Type B pancreatic cell (in vitro differentiated cells): ENCODE measurements at places on chromosomes 3 and 15. TPM values are rescaled to one million over a fixed set of nuclear protein-coding genes. Genes with fewer than 3 reads are reported as not detected.

ASB7 gene
- 14.6 and 14.8 TPM in 2 replicates for total RNA-seq

DNA sequence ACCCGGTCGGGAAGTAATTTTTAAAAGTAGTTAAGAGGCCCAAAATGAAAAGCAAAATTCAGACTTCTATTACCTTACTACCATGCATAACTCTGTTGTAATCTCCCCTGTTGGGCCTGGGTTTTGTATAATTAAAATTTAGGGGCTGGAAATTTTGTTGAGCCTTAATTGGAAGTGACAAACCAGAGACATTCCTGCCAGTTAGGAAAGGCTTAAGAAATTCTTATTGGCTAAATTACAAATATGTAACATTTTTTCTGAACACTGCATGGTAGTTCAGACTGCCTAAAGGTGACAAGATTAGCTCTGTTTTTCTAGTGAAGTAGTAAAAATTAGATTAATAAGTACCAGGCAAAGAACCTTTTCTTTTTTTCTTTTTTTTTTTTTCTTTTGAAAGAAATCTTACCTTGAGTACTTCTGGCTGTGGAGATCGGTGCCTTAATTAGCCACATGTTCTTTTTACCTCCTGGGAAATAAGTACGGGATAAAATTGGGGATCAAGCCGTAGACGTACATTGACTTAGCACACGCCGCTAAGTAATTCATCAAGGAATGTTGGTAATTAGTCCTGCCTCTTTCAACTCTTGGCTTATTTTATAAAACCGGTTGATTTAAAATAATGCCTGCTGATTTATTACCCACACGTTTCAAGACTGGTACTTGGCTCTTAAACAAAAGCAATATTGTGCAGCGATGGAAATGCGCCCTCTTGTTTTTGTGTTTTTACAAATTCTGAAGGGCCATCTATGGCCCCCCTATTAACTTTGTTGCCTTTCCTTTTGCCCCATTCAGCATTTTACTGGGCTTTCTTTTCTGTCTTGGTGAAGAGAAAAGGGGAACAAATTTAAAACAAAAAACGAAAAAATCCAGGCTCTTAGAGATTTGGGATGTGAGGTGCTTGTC is 111.2 kb upstream of the SAMMSON start:
- no peak for DNase-seq
- no peak overlapping the region for H3K27ac ChIP-seq
- H3K4me1 ChIP-seq, result peaks cover 26% of the 10 kb centered on the region
- H3K4me3 ChIP-seq, result no peak overlapping the region

GRCh38 chr3:58462829-58463180 is 29.1 kb upstream of the KCTD6 start:
- DNase-seq, result no peak
- peaks cover 18% of the 10 kb centered on the region for H3K4me1 ChIP-seq
- H3K27me3 ChIP-seq, result no peaks in the 10 kb centered on the region
- H3K36me3 ChIP-seq, result no peaks in the 10 kb centered on the region

FANCD2OS gene
- not detected in 2 replicates for total RNA-seq

- peaks cover 65% of the 10 kb centered on the region for H3K4me1 ChIP-seq
- no peaks in the 10 kb centered on the region for H3K27me3 ChIP-seq
- no peak for DNase-seq
- no peak overlapping the region for H3K27ac ChIP-seq
- H3K36me3 ChIP-seq, result peaks cover 20% of the 10 kb centered on the region
Observed at GRCh38 chr15:101244889-101245668, 6.8 kb downstream of the CHSY1 start.

DNA sequence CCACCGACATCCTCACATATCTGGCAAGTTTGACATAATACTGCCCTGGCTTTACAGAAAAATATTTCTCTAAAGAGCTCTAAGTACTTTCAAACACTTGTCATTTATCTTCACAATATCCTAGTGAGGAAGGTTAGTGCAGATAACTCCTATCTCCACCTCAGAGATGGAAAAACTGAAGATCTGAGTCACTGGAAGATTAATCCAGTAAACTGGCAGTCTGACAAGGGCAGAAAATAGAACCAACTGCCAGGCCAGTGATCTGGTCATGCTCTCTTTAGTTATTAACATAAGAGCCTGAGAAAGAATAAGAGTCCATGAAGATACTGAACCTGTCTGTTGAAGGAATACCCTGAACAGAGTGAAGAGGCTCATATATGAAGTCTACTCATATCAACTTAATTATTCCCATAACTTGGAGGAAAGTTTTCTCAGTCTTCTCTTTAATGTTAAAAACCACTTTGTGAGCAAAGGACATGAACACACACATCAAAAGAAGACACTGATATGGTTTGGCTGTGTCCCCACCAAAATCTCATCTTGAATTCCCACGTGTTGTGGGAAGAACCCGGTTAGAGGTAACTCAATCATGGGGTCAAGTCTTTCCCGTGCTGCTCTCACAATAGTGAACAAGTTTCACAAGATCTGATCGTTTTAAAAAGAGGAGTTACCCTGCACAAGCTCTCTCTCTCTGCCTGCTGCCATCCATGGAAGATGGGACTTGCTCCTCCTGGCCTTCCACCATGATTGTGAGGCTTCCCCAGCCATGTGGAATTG is 61.4 kb downstream of the GOLIM4 start:
- H3K4me3 ChIP-seq, result no peak overlapping the region
- no peaks in the 10 kb centered on the region for H3K27me3 ChIP-seq
- peaks cover 3% of the 10 kb centered on the region for H3K4me1 ChIP-seq

CPN2 gene
- total RNA-seq, result not detected in 2 replicates

GRCh38 chr3:187648177-187648576 is 22.0 kb downstream of the SST start:
- no peak for DNase-seq
- peaks cover 50% of the 10 kb centered on the region for H3K27me3 ChIP-seq
- H3K36me3 ChIP-seq, result no peaks in the 10 kb centered on the region

DNA sequence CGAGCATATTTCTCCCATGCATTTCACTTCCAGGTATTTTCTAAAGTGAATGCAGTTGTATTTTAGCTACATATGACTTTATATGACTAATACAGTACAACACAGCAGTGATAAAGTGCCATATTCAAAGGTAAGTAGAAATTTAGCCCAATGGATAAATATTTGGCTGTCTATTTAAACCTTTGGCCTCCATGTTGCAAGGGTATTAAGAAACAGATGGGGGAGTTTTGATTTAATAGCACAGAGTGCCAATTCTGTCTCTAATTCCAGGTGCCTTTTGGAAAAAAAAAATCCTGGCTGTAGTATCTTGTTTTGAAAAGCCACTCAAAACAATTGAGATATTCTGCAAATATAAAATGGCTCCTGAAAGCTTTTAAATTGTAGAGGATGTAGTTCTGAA is 44.9 kb upstream of the SGO1 start:
- H3K4me3 ChIP-seq, result no peak overlapping the region
- no peaks in the 10 kb centered on the region for H3K27me3 ChIP-seq
- H3K27ac ChIP-seq, result no peak overlapping the region
- DNase-seq, result no peak
- H3K4me1 ChIP-seq, result peaks cover 1% of the 10 kb centered on the region
- no peaks in the 10 kb centered on the region for H3K36me3 ChIP-seq

CHCHD6 gene
- total RNA-seq, result 9.9 and 17.5 TPM in 2 replicates

DNA sequence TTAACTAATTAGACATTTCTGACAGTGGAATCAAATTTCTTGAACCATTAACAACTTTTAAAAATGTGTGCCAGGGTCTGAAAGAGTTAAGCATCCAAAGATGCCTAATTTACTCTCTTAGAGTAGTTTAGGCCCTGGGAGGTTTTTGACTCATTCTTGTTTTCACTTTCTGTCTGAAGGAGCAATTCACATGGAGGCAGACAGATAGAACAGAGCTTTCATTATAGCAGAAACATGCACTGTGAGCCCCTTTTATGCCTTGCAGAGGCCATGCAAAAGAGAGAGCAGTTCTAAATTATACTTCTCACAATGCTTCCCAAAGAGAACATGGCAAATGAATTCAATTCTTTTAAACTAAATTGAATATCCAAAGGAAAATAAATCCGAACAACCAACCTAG is 554.8 kb downstream of the MFSD1 start:
- H3K36me3 ChIP-seq, result no peaks in the 10 kb centered on the region
- peaks cover 4% of the 10 kb centered on the region for H3K27me3 ChIP-seq
- no peak for DNase-seq
- no peaks in the 10 kb centered on the region for H3K4me1 ChIP-seq
- no peak overlapping the region for H3K27ac ChIP-seq
- no peak overlapping the region for H3K4me3 ChIP-seq

- no peak overlapping the region for H3K27ac ChIP-seq
- no peaks in the 10 kb centered on the region for H3K27me3 ChIP-seq
- no peaks in the 10 kb centered on the region for H3K36me3 ChIP-seq
- H3K4me1 ChIP-seq, result no peaks in the 10 kb centered on the region
Observed at GRCh38 chr3:76789237-76789636, 250.7 kb upstream of the ROBO2 start.

DNA sequence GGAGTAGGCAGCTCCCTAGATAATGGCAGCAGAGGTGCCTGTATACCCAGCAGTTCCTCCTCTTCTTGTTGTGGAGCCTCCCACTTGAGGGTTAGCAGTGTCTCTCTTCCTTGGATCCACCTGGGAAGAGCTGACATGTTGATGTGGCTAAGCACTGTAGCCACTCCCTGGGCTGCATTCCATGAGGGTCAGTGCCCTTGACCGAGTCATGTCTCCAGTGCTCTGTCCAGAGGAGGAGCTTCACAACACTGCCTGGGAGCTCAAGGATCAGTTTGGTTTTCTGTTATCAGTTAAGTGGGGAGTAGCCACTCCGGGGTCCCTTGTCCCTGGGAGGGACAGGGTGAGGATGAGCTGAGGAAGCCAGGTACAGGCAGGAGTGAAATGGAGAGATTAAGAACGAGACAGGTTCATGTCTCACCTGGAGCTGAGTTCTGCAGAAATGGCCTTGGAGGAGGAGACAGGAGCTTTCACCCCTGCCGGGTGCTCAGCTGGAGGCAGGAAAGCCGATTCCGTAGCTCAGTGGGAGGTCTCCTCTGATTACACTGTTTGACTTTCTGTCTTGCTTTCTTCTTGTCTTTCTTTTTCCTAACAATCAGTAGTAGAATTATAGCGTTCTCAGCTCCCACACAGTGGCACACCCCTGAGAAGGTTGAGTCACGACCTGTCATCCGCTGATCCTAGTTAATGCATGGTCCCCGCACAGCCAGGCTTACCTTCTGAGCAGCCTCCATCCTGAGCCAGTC is 57.9 kb upstream of the SEC22A start:
- H3K4me1 ChIP-seq, result peaks cover 25% of the 10 kb centered on the region
- peaks cover 24% of the 10 kb centered on the region for H3K36me3 ChIP-seq
- H3K27me3 ChIP-seq, result no peaks in the 10 kb centered on the region
- no peak overlapping the region for H3K4me3 ChIP-seq
- peak overlapping the region; percentile 67 for H3K27ac ChIP-seq

TMEM207 gene
- not detected in 2 replicates for total RNA-seq

CHST13 gene
- 0.31 and 0.67 TPM in 2 replicates for total RNA-seq

GRCh38 chr15:88487796-88488523 is 20.5 kb downstream of the MRPS11 start:
- peaks cover 14% of the 10 kb centered on the region for H3K27me3 ChIP-seq
- no peak for DNase-seq
- H3K4me1 ChIP-seq, result peaks cover 5% of the 10 kb centered on the region
- H3K4me3 ChIP-seq, result no peak overlapping the region
- peak overlapping the region; percentile 10 for H3K27ac ChIP-seq
- H3K36me3 ChIP-seq, result peaks cover 3% of the 10 kb centered on the region

NR1I2 gene
- 0.65 and 1.4 TPM in 2 replicates for total RNA-seq

- H3K27ac ChIP-seq, result no peak overlapping the region
- no peaks in the 10 kb centered on the region for H3K27me3 ChIP-seq
- H3K36me3 ChIP-seq, result peaks cover 8% of the 10 kb centered on the region
- H3K4me1 ChIP-seq, result peaks cover 31% of the 10 kb centered on the region
- no peak overlapping the region for H3K4me3 ChIP-seq
Observed at GRCh38 chr15:92152983-92153382, 240.7 kb upstream of the ST8SIA2 start.

POLR2M gene
- 50.7 and 76.4 TPM in 2 replicates for total RNA-seq

MCTP2 gene
- total RNA-seq, result 4.8 and 10.5 TPM in 2 replicates

DNA sequence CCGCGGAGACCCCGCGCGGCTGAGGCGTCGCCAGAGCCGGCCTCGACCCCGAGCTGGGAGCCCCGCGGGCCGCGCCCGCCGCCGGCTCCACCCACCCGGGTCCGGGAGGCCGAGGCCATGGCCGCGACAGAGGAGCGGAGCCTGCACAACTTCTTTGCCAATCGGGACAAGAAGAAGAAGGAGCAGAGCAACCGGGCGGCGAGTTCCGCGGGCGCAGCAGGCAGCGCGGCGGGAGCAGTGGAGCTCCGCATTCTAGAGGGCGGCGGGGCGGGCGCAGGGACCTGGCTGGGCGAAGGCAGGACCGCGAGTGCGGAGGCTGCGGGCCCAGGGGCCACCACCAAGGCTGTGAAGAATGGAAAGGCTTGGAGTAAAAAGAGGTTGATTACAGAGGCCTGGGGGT is 37.6 kb upstream of the EPHA6 start:
- no peak for DNase-seq
- no peak overlapping the region for H3K27ac ChIP-seq
- H3K4me3 ChIP-seq, result no peak overlapping the region
- no peaks in the 10 kb centered on the region for H3K36me3 ChIP-seq
- H3K4me1 ChIP-seq, result no peaks in the 10 kb centered on the region

GALNT15 gene
- total RNA-seq, result 0.17 TPM in 1 of 2 replicates, not detected in the other

GRCh38 chr3:185766329-185767001 is 58.4 kb downstream of the IGF2BP2 start:
- peak overlapping the region; percentile 61 for H3K27ac ChIP-seq
- H3K4me3 ChIP-seq, result no peak overlapping the region
- no peaks in the 10 kb centered on the region for H3K27me3 ChIP-seq
- peaks cover 49% of the 10 kb centered on the region for H3K4me1 ChIP-seq
- H3K36me3 ChIP-seq, result no peaks in the 10 kb centered on the region
- DNase-seq, result no peak

GRCh38 chr3:136078421-136079364 is 113.2 kb downstream of the PPP2R3A start:
- H3K27me3 ChIP-seq, result no peaks in the 10 kb centered on the region
- no peak overlapping the region for H3K27ac ChIP-seq
- no peaks in the 10 kb centered on the region for H3K4me1 ChIP-seq
- peaks cover 16% of the 10 kb centered on the region for H3K36me3 ChIP-seq
- no peak for DNase-seq

DNA sequence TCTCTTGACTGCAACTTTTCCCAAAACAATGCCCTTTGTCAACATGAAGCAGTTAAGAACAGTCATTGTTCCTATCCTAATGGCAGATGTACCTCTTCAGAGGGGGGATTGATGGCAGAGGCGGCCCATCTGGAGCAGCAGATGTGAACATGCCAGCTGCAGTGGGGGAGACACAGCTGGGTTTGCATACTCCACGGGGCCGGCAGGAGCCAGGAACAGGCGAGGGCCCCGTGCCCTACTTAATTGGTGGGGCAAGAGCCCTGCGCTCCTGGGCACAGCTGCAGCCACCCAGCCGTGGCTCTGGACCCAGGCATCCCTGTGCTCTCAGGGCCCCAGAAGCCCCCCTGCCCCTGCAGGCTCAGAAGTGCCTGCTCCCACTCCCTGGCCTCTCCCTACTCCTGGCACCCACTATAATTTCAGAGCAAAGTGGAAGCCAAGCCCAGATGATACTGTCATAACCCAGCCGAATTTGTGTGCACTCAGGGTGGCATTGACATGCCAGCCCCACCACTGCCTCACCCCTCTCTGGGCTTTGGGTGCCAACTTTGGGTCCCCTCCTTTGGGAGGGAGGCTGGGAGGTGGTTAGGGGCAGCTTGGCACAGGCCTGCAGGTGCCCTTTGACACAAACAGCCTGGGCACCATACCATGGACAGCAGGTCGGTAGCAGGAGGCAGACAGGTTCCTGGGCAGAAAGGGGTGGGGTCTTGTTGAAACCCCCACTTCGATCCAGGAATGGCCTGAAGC is 34.6 kb downstream of the ROPN1B start:
- no peaks in the 10 kb centered on the region for H3K27me3 ChIP-seq
- no peak overlapping the region for H3K27ac ChIP-seq
- no peak for DNase-seq
- no peaks in the 10 kb centered on the region for H3K4me1 ChIP-seq
- H3K4me3 ChIP-seq, result no peak overlapping the region
- peaks cover 8% of the 10 kb centered on the region for H3K36me3 ChIP-seq

DGKG gene
- total RNA-seq, result 1.5 and 11.6 TPM in 2 replicates
